M059J (cell line): ENCODE measurements at places on chromosomes 2 and 18. TPM values are rescaled to one million over a fixed set of nuclear protein-coding genes. Genes with fewer than 3 reads are reported as not detected.
A peak's percentile ranks its signal among the peaks of the same experiment; 100 is the strongest.

- DNase-seq = no peak
Measured at GRCh38 chr2:189860161-189860560, 75.9 kb downstream of the PMS1 start.

DNA sequence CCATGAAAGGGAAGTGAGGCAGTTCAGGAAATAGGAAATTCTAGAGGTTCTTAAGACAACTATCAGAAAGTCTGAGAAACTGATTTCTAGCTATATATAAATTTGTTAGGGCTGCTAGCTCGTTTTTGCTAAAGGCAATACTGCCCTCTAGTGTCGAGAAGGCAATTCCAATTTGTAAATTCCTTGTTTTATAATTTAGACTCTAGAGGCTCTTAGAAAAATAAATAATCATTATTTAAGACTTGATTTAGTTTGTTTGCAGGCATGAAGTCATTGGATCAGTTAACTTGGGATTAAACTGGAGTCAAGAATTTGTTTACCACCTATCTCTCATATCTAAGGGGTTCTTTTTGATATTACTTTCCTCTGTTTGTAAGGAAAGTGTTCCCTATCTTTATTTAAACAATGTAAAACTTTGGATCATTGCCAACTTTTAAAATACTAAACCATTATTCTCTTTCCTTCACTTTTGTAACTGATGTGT lies 66.2 kb downstream of the ACVR2A start:
- DNase-seq = peak; percentile 50

DNA sequence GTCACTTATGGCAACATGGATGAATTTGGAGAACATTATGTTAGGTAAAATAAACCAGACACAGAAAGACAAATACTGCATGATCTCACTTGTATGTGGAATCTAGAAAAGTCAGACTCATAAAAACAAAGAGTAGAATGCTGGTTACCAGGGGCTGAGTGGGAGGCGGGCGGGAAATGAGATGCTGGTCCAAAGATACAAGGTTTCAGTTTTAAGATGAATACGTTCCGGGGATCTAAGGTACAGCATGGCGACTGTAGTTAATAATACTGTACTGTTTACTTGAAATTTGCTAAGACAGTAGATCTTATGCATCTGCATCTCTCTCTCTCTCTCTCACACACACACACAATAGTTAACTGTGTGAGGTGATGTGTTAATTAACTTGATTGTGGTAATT lies 14.2 kb downstream of the FAM110C start:
- no peak for DNase-seq

DNA sequence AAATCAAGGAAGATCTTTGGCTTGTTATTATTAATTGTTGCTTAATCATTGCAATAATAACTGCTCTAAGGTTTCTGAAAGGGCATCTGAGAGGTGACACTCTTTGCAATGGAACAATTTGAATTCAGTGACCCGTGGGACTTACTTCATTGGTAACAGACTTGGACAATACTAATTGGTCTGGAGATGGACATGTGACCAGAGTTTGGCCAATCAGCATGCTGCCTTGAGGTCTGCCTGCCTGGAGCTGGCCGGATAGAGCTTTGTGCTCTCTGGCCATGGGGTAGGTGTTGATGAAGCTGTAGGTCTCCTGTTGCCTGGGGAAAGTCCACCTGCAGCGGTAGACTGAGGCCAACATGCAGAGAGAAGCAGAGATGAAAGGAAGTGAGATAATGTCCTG lies 24.0 kb upstream of the VPS4B start:
- no peak for DNase-seq

GRCh38 chr2:127681976-127682857 lies 6.9 kb upstream of the LIMS2 start:
- no peak for DNase-seq

GRCh38 chr18:13289481-13290205 lies 71.1 kb downstream of the LDLRAD4 start:
- DNase-seq = peak; percentile 31

DNA sequence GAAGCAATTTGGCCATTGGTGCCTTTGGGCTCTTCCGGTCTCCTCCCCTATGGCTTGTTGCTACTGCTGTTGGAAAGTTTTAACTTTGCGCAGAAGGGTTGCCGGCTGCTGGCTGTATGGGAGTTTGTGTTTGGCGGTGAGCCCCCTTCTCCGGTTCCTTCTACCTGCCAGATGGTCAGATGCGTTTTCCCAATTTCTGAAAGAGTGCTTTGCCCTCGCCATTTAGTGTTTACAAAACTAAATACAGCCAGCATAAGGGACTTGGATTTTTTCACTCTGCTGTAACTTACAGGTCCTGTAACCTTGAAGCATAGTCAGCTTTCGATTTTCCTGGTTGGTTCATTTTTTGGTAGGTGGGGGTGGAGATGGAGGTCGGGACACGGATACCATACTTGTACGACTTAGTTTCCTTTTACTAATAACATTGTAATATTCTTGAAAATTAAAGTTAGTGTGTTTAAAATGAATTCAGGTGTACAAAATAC lies 604 bp downstream of the COQ10B start:
- DNase-seq = no peak

DNA sequence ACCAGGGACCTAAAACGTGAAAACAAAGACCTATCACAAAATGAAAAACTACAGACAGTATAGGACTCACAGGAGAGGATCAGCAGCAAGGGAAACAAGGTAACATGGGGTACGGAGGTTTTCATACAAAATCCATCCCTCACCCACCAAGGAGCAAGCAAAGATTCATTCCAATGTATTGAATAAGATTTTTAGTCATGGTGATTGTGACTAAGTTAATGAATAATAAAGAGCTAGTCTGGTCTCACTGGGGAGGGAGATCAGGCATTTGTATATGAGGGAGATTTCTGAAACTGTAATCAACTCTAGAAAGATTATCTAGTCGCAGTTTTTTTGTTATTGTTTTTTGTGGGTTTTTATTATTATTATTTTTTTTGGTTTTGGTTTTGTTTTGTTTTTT lies 336.5 kb upstream of the MMADHC start:
- peak; percentile 61 for DNase-seq

- DNase-seq = peak; percentile 70
Measured at GRCh38 chr2:164599954-164600589, 21.2 kb downstream of the GRB14 start.

- DNase-seq = no peak
Measured at GRCh38 chr2:52454962-52455361, 1312.6 kb upstream of the CHAC2 start.

GRCh38 chr2:47438106-47438505 lies 35.1 kb downstream of the MSH2 start:
- DNase-seq = no peak

- DNase-seq = peak; percentile 56
Measured at GRCh38 chr2:109560265-109560664, 53.5 kb downstream of the SEPTIN10 start.

- DNase-seq = no peak
Measured at GRCh38 chr2:240477916-240478315, 42.5 kb downstream of the GPC1 start.

GRCh38 chr2:176686328-176686727 lies 417.1 kb downstream of the MTX2 start:
- DNase-seq = no peak

DNA sequence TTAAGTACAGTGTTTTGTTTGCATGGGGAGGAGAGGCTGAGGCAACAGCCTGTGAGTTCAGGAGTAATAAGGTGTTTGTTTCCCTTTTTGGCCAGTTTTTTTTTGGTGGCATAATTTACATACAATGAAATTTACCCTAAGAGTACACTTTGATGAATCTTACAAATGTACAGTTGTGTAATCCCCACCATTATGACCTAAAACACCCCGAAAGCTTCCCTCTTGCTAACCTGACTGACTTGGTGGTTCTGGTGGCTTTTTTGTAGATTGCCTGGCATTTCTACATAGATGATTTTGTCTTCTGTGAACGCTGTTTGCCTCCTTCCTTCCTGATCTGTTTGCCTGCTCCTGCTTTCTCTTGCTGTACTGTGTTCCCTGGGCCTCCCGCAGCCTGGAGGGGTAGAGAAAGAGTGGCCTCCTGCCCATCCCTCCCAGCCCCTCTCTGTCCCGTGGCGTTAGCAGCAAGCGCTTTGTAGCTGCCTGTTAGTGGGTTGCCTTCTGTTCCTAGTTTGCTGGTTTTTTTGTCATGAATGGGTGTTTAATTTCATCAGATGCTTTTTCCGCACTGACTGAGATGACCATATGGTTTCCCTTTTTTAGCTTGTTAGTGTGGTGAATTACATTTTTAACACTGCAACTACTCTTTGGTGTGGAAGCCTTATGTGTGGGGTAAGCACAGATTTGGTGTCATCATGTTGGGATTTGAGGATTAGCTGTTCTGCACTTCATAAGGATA lies 32.1 kb downstream of the ASAP2 start:
- DNase-seq = no peak

- DNase-seq = peak; percentile 12
Measured at GRCh38 chr2:97645112-97645694, 659 bp upstream of the COX5B start.

CETN1 gene
- total RNA-seq = not detected in 2 replicates

REG3A gene
- total RNA-seq = not detected in 2 replicates

MFSD2B gene
- total RNA-seq = not detected in 2 replicates

COLEC12 gene
- 39.2 and 61.2 TPM in 2 replicates for total RNA-seq

MAPRE3 gene
- 0.57 and 7.1 TPM in 2 replicates for total RNA-seq

TWIST2 gene
- total RNA-seq = 21.0 and 24.7 TPM in 2 replicates
